ENCODE measurements at places on chromosomes 12 and 14.
A peak's percentile ranks its signal among the peaks of the same experiment; 100 is the strongest.

GRCh38 chr12:92253301-92253700 is 107.7 kb upstream of the BTG1 start:
- no peak for DNase-seq

GRCh38 chr12:87201598-87201997 is 827.6 kb downstream of the C12orf50 start:
- DNase-seq = no peak

DNA sequence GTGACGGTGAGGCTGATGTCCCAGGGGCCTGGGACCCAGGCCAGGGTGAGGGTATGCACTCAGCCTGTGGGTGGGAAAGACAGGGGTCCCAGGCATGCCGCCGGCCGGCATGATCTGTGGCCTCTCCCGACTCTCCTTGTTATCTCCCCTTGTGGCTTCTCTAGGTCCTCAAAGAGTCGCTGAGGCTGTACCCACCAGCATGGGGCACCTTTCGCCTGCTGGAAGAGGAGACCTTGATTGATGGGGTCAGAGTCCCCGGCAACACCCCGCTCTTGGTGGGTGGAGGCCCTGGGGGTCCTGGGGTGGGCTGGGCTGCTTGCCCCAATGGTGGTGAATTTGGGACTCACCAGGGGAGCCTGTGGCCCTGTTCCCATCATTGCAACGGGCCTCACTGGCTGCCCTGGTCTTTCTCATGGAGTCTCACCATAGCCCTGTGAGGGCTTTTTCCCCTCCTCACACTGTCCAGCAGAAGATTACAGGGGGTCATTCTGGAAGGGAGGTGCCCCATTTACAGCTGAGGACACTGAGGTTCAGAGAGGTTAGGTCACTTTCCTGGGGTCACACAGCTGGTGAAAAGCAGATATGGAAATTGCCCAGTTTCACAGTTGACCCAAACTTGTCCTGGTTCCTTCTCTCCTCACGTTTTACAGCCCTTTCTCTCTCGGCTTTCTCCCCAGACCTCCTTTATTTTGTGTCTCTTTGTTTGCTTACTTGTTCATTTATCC is 37.9 kb downstream of the CYP46A1 start:
- peak; percentile 35 for DNase-seq

DNA sequence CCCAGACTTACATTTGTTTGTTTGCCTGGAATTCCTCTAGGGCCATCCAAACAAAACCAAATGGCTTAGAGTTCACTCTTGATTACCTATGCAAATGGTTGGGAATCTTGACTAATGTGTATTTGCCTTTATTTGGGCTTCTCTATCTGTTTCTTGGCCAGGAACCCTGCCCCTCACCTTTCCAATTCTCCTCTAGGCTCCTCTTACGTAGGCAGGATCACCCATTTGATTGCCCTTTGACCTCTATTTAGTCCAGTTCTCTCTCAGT is 123.0 kb upstream of the DYRK2 start:
- DNase-seq = no peak

GRCh38 chr12:90999527-90999926 is 5.2 kb downstream of the EPYC start:
- DNase-seq = no peak

DNA sequence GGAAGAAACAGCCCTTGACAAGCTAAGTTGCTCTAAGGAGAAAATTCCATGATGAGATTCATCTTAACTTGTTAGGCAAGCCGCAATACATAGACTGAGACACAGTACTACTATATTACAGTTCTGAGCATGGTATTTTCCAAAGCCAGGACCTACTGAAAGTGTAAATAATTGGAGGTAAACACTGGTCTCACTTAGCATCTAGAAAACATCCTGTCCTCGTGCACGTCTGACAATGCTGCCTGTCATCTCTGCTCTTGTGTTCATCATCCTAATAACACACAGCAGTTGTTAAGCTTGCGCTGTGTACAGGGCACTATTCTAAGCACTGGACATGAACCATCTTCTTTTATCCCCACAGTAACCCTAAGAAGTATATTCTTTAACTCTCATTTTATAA is 64.2 kb downstream of the GNG2 start:
- DNase-seq = no peak

GRCh38 chr14:42185718-42186117 is 579.0 kb downstream of the LRFN5 start:
- DNase-seq = no peak

DNA sequence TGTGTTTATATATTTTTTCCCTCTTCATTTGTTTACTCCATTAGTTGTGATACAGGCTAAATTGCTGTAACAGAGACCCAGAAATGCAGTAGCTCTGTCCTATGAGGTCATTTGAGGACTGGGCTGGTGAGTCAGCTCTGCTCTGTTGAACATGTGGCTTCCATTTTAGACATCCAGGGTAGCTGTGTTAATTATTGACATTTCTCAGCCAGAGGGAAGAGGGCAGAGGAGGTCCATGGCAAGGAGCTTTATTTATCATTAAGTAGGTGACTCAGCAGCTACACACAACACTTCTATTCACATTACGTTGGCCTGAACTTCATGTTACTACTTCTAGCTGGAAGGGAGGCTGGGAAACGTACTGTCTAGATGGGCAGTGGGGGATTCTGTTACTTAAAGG is 85.4 kb downstream of the PTCSC3 start:
- no peak for DNase-seq

GRCh38 chr12:43338848-43339526 is 213.0 kb downstream of the ADAMTS20 start:
- DNase-seq = no peak

GRCh38 chr14:101173698-101174521 is 270.4 kb upstream of the RTL1 start:
- no peak for DNase-seq

- no peak for DNase-seq
These were observed 362 bp upstream of the TSFM start for GRCh38 chr12:57782243-57782607.

DNA sequence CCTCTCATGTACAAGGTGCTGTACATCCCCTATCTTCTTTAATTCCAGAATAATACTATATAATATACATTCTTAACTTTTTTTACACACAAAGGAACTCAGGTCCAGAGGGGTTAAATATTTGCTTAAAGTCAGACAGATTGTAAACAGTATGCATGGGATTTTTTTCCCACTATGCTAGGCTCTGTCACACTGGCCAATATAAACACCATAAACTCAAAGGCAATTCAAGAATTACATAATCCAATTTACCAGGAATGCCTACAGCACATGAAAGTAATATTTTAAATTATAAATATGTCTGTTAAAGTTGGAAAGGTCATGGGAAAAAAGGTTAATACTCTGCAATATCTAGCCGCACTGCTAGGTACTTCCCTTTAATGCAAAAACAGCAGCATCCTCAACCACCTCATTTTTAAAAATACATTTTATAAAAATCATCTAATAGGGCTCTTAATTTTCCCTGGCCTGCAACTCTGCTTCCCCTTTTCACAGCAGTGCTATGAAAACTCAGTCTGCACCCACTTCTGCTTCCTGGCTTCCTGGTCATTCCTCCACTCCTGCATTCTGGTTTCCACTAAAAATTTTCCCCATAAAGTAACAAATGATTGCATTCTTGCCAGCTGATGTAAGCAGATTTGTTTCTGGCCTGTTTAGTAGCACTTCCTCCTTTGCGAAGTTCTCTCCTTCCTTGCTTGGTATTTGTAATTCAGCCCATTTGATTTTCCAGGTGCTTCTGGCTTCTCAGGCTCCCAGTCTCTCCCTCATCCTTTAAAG is 128.1 kb downstream of the ITPR2 start:
- no peak for DNase-seq

DNA sequence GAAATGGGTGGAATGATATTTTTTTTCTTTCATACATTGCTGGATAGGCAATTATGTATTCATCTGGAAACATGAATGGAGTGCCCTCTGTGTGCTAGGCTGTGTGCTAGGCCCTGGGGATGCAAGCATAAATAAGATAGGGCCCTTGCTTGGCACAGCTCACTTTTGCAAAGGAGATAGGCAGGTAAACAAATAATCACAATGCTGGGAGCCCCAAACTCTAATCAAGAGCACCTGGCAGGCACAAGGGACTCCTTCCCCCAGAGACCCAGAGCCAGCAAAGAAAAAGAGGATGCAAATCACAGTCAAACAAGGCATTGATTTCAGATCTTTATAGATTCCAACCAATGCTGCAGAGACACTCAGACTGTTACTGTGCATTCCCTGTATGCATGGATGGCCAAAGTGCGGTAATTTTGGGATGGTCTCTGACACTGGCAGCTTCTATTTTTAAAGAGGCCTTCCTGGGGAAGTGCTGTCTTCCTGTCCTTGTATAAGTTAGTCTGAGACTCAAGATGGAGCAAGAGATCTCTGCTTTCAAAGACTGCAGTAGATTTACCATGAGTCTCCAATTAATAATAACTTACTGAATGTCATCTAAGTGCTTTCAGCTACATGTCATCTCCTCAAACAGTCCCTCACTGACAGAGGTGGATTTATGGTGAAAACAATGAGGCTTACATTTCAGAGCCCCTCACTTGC is 45.1 kb upstream of the CPM start:
- no peak for DNase-seq

DNA sequence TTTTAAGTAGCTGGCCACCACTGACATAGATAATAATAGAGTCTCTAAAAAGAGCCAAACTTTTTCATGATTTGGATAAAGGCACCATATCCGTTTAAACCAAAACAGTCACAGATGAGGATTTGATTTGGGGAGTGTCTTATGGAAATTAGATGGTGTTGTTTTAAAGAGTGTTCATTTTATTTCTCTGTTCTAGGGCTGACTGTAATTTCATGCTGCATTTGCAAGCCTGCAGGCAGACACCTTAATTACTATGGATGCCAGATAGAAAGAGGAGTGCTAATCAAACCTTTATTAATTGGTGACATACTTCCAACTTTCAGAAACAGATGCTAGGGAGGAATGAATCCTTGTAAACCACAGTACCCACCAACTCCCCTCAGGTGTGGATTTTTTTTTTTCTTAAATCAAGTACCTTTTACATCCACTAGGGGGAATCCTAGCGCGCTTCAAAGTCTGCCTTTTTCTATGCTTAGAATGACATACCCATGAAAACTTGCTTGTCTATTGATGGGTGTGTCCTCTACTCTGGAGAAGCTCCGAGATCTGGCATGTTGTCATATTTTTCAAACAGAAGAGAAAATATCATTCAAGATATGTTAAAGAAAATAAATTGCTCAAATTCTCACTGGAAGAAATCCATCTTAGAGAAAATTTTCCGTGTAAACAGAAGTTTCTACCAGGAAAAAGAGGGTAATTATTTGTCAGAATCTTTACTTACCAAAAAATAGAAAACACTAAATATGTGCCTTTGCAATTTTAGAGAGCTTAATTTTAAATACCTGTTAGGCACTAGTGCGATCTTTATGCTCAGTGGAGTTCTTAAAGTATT is 14.2 kb upstream of the PLXNC1 start:
- no peak for DNase-seq

GRCh38 chr12:70080566-70080965 is 162.7 kb upstream of the CNOT2 start:
- DNase-seq = no peak

- peak; percentile 85 for DNase-seq
These were observed 11.1 kb downstream of the BCL11B start for GRCh38 chr14:99260587-99261551.

DNA sequence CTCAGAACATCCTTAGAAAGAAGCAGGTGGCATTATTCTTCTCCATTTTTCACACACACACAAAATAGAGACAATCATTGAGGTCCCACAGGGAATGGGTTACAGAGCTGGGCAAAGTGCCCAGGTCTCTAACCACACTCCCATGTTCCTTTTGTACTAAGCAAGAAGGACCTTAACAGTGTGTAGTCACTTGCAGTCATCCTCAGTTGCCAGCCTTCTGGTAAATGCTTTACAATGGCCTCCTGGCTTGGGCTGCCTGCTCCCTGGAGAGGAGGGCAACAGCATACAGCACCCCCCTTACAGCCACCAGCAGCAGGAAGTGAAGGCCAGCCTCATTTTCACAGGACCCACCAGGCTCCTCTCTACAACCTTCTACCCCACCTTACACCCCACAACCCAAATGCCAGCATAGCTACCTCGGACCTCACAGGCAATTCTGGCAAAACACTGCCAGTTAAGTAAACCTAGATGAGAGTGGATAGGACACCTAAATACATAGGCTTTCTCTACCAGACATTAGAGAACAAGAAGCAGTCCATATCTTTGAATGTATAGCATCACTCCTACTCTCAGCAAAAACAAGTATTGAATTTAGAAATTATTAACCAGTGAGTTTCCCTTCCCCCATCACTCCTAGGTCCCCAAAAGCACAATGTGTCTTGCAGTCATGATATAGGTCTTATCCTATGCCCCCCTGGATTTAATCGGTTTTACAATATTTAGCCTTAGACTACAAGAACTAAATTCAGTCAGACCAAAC is 88.1 kb downstream of the PPP2R5E start:
- DNase-seq = no peak

- no peak for DNase-seq
These were observed 380.1 kb upstream of the KITLG start for GRCh38 chr12:88960213-88960878.

DNA sequence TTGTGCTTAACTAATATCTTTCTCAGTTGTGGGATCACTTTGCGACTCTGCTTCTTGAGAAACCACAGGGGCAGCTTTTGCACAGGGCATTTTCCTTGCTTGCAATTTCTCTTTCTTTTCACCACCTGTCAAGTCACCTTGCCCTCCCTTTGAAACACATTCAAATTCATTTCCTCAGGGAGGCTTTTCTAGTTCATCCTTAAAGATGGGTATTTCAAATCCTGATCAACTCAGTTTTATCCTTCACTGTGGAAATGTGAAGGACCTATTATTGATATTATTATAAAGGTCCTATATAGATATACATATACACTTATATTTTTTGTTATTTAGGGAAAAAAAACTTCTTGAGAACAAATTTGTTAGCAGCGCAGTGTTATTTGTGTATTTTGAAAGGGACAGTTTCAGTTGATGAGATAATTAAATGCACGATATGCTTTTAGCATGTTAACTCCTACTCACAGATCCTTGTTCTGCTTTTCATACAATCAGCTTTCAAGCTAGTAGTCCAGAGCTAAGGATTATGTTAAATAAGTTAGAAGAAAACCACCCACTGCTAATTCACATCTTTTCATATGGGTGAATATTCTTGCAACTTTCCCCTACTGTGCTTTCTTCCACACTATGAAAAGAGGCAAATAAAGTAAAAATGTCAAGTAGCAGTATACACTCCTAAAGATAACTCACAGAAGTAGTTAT is 501.4 kb upstream of the RGS6 start:
- DNase-seq = no peak

GRCh38 chr12:1579651-1580435 is 14.5 kb downstream of the FBXL14 start:
- no peak for DNase-seq

GRCh38 chr14:67917006-67917405 is 97.4 kb downstream of the RAD51B start:
- no peak for DNase-seq

- DNase-seq = no peak
These were observed 221.8 kb downstream of the BTG1 start for GRCh38 chr12:91923864-91924263.
